ENCODE measurements at places on chromosomes 16 and 17.
A peak's percentile ranks its signal among the peaks of the same experiment; 100 is the strongest.

GRCh38 chr17:51155416-51155815 is 2.1 kb downstream of the NME1 start:
- no peak for DNase-seq

- no peak for DNase-seq
Measured at GRCh38 chr17:37220607-37220953, 155.2 kb upstream of the C17orf78 start.

- DNase-seq, result no peak
Measured at GRCh38 chr17:55463600-55463999, 42.0 kb upstream of the MMD start.

DNA sequence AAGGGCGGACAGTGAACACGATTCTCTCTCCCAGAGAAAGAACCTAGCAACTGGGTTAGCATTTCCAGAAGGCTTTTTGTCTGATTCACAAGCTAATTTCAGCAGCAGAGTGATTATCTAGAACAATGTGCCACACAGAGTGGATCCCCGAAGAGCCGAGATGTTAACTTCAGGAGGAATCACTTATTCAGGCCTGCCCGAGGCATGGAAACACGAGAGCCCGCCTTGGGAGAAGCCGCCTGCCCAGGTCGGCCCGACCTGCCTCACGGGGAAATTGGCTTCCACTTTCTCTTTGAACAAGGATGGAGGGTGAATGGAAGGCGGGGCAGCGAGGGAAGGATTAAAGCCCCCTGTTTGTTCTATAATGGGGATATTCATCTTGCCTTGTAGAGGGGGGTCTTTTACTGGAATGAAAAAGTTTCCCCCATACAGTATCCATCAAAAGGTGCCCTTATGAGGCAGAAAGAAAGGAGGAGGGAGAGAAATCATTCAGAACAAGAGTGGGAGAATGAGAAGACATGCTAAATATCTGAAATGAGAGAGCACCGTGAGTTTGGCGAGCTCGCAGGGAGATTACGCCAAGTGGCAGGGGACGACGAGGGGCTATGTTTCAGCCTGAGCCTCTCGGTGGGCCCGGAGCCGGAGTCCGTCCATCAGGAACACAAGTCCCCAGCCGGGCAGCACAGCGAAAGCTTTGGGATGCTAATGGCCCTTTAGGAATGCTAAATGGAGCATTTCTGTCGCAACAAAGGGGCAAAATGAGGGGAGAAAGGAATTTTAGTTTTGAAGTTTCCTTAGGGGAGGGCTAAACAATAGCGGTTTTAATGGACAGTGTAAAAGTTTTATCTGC is 33.0 kb downstream of the NTN1 start:
- DNase-seq, result no peak

DNA sequence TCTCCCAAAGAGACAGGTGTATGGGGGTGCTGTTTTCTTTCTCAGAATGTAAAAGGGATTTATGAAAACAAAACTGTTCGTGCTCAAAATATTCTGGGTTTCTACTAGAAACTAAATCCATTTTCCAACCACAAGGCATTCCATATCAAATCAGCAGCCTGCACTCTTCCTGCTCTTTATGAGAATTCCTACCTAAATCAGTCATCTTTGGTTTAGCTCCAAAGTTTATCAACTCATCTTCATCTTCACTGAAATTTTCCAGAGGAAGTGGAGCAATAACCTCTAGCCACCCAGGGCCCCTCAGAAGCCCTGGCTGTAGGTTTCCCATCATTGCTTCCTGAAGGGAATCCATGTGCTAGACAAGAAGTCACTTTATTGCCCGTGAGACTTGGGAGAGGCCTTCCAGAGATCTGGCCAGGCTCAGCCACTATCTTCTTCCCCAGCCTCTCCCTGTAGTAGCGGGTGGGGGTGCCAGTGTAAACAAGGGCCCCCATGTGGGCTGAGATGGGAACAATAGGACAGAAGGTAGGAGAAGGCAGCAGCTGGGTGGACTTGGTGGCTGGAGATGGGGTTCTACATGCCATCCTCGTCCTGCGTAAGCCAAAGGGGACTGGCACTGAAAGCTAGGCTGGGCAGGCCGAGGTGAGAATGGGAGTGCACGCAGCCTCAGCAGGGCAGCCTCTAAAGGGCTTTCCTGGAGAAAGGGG is 22.0 kb upstream of the ALDH3A1 start:
- DNase-seq, result peak; percentile 70

- no peak for DNase-seq
Measured at GRCh38 chr17:50986989-50987660, 121.0 kb upstream of the TOB1 start.

DNA sequence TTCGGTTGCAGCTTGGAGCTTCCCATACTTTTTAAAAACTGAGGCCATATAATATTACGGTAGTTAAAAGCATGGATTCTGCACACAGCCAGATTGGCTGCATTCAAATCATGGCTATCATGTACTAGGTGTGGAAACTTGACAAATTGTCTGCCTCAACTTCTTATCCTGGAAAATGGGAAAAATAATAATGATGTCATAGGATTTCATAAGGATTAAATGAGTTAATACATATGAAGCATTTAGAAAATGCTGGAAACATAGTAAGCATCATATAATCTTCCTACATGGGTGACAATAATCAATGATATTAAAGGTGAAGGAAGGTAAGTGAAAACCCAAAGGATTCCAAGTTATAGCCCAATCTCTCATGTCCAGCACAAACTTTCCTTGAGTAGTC is 588.5 kb upstream of the HSBP1 start:
- no peak for DNase-seq

DNA sequence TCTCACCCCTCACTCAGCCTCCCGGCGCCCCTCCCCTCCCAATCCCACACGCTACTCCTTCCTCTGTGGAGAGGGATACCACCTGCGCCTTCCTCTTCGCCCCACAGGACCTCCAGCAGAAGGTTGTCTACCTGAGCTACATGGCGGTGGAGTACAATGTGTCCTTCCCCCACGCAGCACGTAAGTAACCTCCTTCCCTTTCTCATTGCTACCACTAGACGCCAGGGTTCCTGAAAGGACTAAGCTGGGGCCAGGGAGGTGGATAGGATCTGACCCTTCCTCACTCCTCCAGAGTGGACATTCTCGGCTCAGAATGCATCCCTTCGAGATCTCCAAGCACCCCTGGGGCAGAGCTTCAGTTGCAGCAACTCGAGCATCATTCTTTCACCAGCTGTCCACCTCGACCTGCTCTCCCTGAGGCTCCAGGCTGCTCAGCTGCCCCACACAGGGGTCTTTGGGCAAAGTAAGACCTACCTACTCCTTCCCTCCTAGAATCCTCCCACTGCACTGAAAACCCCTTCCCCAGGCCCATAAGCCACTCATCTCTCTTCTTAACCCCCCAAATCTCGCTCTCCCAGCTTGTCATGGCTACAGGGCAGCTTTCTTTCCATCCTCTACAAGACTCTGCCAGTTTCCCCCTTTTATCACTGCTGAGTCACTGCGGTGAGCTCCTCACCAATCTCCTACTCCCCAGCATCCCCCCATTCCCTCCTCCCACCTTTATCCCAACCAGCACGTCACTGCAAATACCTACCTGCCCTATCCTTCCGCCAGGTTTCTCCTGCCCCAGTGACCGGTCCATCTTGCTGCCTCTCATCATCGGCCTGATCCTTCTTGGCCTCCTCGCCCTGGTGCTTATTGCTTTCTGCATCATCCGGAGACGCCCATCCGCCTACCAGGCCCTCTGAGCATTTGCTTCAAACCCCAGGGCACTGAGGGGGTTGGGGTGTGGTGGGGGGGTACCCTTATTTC is 1.5 kb downstream of the CD68 start:
- no peak for DNase-seq

- DNase-seq, result no peak
Measured at GRCh38 chr16:52480237-52480636, 66.7 kb downstream of the TOX3 start.

DNA sequence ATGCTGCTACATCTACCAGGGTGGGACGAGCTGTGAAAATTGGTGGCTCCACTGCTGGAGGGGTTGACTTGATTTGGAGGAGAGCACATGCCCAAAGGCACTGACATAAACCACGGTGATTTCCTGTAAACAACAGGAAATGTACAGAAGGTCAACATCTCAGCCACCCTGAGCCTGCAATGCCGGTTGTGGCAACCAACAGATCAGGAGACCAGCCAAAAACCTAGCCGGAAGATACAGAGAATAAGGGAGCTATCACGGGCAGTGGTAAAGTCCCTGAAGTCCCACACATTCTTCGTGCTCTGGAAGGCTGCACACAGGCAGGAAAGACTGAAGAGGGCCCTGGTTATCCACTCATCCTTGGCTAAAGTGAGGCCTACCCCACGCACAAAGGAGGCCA is 56.2 kb downstream of the ADCY9 start:
- DNase-seq, result no peak

GRCh38 chr17:32142038-32142856 is at the start of gene RHOT1:
Gene RHOT1, plus strand, starts transcription at chr17:32142502. Its CDS starts 191 bp downstream, at chr17:32142693.
- peak; percentile 74 for DNase-seq

DNA sequence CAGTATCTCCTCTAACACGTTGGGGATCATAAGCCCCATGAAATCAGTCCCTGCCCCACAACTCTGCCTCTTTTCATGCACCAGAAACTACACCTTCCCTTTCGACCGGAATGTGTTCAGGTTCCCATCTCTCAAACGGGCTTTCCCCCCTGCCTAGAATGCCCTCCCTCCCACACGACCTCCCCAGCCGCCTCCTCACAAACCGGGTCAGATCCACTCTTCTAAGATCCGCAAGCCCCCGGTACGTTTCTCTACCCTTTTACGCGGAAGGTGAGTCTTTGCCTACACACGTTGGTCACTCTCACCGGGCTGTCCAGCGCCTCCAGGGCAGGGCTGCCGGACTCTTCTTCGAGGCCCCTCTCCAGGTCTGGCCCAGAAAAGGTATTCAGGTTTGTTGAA is 708 bp downstream of the DHX33 start:
- peak; percentile 5 for DNase-seq

DNA sequence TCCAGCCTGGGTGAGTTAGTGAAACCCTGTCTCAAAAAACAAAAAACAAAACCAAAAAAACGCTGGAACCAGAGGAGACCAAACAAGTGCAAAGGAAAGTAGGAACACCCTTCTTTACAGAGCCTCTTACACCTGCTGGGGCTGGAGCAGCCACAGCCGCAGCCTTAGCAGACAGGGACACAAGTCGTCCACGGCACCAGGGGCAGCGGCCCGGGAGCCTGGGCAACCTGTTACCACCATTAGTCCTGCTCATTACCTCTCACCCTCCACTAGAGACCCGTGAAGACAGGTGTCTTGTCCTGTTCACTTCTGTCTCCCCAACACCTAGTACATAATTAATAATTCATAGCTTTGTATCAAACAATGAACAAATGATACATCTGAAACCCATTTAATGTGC is 83.6 kb downstream of the C16orf78 start:
- DNase-seq, result no peak

DNA sequence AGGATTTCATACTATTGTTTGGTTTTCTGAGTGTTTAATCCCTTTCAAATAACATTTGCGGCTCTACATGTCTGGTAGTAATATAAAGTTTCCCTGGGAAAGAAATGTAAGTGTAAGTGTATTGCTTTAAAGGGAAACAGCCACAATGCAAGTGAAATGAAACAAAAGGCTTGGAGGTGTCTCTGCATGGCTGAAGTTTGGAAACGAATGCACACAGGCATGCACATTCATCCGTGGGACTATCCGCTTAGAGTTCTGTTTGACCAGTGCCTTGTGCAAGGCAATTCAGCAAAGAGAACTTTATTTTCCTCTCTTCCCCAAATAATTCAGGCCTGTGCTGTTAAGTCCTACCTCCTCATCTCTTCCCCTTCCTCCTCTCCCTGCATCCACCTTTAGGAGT is 56.1 kb upstream of the MRTFB start:
- DNase-seq, result no peak

GRCh38 chr16:11857161-11857560 is 5.8 kb upstream of the RSL1D1 start:
- no peak for DNase-seq

DNA sequence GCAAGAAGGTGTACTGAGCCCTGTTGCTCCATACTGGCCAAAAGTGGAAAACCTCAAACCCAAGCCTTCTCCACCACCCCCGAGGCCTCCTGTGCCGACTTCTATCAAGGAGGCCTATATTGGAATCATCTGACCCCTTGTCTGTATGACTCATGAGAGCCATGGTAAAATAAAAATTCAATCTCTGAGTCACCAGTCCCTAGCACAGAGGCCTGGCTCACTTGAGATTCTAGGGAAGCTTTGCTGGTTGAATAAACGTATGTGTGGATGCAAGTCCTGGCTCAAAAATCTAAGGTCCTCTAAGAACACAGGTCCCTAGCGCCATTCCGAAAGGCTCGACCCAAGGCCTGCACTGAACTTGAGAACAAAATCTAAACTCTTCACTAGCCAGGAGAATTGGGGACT is 15.0 kb downstream of the NSMCE1 start:
- DNase-seq, result peak; percentile 76

DNA sequence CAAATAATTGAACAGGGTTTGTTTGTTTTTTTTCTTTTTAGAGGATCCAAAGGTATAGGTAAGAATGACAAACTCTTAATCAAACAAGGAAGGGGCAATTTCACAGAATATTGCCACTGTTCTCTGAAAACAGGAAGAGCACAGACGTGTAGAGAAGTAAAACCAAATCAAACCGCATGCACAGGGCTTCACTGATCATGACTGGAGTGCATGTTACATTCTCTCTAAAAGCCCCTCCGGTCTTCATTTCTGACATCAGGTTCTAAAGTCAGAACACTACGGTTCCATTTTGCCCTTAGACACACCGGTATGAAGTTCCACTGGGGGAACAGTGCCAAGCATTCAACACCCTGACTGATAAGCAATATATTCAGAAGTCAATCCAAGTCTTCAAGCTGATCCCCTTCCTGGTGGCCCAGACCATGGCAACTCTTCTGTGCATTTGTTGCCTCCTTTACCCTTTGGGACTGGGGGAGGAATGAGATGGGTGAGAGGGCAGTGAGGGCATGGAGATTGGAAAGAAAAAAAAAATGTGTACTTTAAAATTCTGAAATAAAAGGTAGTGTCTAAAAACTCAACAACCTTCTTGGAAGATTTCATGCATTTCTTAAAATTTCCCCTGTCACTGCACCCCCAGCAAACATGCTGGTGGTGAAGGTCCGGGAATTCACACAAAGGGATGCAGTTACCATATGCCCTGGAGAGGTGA is 1.4 kb downstream of the MMD start:
- no peak for DNase-seq

DNA sequence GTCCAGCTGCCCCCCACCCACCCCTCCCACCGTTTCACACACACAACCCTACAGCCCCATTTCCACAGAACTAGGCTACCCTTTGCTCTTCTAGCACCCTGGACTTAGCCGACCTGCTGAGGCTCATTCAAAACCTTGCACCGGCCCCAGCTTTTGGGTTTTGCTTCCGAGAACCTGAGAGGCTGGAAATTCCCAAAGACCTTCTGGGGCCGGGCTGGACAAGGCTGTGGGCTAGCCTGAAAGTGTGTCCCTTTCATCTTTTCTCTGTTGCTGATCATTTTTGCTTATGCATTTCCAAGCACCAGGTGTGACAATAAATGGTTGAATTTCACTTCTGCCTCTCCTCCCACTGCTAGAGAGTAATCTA is 139.0 kb downstream of the DNAH9 start:
- DNase-seq, result no peak

DNA sequence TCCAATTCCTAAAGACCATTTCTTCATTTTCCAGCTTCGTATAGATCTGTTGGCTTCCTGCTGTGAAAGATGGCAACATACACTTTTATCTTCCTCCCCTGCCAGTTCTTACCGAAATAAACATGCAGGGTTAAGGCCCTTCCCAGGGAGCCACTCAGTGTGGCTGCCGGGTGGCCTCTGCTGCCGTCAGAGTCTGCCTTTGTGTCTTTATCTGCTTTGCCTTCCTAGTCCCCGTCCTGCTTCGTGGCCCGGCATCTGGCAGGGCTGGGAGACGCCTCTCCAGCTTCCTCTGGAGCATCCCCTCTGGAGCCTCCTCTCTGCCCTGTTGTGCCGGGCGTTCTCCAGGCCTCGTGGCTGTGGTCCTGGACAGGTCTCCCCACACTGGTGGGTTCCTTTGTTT is 30.3 kb upstream of the CAPN15 start:
- DNase-seq, result no peak

Measured in HS-5 (cell line).